ENCODE measurements at places on chromosomes 6 and 20.

- no peak for DNase-seq
Observed at GRCh38 chr6:121755485-121755884, 320.0 kb downstream of the GJA1 start.

DNA sequence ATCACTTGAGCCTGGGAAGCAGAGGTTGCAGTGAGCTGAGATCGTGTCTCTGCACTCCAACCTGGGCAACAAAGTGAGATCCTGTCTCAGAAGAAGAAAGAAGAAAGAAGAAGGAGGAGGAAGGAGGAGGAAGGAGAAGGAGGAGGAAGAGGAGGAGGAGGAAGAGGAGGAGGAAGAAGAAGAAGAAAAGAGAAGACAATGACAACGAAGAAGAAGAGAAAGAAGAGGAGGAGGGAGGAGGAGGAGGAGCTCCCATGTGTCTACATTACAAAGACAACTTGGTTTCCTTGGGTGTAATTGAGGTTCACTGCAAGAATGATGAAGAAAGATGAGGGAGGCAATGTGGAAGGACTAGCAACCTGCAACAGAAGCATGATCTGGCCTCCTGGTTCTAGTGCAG lies 21.3 kb upstream of the CEP85L start:
- DNase-seq: no peak

GRCh38 chr20:39538317-39538716 lies 576.2 kb downstream of the DHX35 start:
- no peak for DNase-seq

DNA sequence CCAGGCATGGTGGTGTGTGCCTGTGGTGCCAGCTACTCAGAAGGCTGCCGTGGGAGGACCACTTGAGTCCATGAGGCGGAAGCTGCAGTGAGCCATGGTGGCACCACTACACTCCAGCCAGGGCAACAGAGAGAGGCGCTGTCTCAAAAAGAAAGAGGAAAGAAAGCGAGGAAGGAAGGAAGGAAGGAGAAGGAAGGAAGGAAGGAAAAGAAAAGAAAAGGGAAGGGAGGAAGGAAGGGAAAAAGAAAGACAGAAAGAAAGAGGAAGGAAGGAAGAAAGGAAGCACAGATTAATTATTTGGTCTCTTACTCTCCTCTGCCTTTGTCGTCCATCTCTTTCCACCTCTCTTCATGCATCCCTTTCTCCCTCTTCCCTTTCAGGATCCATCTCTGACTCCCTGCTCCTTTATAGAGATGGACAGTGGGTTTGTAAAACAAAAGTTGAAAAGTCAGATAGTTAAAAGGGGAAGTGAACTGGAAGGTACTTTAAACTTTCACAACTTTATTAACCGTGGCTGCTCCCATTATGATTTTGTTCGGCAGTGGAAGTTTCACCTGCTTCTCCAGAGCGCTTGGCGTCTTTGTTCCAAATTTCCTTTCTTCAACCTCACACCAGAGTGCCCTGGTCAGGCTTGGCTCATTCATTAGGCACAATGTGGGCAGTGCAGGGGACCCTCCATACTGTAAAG lies 1.5 kb downstream of the HLA-DQA1 start:
- no peak for DNase-seq

GRCh38 chr6:90894285-90895130 lies 307.6 kb upstream of the MAP3K7 start:
- no peak for DNase-seq

- DNase-seq: no peak
Observed at GRCh38 chr6:88268508-88268907, 102.4 kb upstream of the CNR1 start.

DNA sequence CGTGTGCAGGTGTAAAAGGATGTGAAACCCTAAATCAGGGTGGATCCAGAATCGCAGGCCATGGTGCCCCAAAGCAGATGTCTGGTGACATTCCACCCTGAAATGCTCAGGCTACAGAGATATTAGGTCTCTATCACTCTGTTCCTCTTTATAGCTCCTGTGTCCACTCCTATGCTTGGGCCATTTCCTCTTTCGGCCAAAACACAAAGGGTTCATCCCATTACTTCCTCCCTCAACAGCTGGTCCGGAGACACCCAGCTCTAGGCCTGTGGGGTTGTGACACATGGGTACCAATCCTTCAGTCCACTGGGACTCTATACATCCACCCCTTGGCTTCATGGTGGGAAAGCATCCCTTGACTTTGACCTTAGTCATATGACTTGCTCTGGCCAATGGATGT lies 1.7 kb upstream of the SIGLEC1 start:
- no peak for DNase-seq

GRCh38 chr6:47241742-47242482 lies 67.8 kb downstream of the TNFRSF21 start:
- DNase-seq: no peak

DNA sequence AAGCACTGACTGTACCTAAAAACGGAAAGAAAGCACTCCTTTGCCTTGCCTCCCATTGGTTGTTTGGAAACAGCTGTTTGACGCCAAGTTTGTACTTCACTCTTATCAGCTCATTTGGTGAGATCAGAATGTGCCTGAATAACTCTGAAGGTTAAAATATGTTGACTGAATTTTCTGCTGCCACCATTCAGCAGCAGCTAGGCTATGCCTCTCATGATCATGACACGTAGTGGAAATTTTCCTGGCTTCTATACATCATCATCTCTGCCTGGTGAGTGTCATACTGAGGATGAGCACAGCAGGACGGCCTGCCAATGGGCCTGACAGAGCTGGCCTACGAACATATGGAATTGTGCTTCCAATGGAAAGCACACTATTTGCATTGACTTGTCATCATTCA lies 704.9 kb upstream of the CITED2 start:
- DNase-seq: no peak

DNA sequence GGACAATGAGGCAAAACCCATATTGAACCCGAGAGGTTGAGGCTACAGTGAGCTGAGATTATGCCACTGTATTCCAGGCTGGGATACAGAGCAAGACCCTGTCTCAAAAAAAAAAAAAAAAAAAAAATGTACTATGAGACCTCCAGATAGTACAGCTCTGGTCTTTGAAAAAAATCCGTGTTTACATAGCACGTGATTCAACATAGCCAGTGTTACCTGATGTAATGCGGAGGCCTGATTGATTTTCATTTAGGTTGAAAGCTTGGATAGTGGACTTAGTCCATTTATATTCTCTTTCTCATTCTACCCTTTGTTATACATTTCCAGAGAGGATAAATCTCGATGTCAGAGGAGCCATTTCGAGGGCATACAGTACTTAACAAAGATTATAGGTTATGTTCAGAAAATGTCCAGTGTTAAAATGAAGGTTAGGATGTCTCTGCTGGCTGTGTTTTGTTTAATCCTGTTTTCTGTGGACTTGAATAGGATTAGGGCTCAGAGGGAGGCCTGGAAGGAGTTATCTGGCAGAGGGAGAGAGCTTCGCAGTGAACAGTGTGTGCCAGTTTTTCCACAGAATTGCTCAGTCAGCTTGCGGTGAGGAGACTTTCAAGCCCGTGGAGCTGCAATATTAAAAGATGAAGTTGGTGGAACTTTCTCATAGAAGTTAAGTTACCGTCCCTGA lies 33.9 kb upstream of the BCLAF1 start:
- DNase-seq: no peak
